ENCODE measurements at places on chromosomes 5 and 9.
A peak's percentile ranks its signal among the peaks of the same experiment; 100 is the strongest.

GRCh38 chr9:73807952-73808351 lies 656.3 kb downstream of the ANXA1 start:
- no peak for DNase-seq

DNA sequence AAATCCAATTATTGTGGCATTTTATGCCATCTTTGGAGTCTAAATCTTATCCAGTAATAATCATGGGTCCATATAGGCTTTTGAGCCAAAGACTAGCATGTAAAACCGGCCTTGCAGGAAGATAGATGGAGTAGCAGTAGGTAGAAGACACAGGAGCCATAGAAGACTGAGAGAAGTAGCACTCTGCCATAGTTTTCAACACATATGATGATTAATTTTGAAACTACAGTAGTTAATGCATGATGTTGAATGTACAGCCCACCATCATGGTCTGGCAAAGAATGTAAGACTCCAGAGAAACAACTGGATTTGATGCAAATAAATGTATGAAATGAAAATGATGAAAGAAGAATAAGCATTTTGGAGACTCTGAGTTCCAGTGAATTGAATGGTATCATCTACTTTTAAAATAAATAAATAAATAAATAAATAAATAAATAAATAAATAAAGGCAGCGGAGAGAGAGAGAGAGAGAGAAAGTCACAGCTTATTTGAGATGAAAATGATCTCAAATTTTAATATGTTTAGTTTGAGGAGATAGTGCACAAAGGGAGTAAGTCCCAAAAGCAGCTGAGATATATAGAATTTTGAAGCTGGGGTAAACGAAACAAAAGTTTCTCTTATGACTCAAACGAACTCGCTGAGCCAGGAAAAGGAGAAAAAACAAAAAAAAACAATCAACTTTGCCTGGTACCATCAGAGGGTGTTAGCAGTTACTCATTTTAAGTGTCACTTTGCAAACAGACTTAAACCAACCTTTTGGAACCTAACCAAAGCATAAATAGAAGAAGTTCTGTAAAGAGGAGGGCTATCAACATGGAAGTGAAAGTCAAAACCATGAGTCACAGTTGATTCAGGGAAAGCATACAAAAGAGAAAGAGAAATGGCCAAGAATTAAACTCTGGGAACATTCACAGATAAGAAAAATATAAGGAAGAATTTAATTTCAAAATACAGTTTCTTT lies 388.7 kb downstream of the CETN3 start:
- DNase-seq = no peak

GRCh38 chr5:91232523-91232922 lies 150.6 kb downstream of the ARRDC3 start:
- no peak for DNase-seq

DNA sequence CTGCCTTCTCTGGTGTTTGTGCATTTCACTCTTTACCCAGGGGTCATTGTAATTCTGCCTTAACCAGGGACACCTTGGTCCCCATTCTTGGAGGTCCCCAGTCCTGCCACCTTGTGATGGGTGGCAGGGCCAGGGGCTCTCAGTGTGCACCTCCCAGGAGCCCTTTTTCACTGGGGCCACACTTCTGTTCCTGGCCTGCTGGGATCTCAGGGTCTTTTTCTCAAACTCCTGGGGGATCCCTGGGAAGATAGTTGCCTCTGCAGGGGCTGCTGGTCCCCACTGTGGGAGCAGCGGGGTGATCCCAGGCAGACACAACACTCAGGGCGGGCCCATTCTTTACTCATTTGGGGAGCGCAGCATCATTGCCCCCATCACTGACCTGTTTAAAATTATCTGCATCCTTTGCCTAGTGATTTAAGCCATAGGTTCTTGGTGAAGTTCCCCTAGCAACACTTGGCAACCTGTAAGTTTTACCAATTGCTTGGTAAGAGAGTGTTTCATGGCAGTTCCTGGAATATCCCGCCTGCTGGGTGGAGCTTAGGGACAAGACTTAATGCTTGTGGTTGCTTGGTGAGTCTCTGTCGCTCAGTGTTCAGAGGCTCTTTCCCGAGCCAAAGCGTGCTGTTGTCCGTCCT lies 15.7 kb downstream of the PHF2 start:
- no peak for DNase-seq

GRCh38 chr5:28574606-28575005 lies 1536.2 kb upstream of the CDH9 start:
- DNase-seq = no peak

GRCh38 chr5:58759745-58760144 lies 176.9 kb downstream of the RAB3C start:
- DNase-seq = no peak

DNA sequence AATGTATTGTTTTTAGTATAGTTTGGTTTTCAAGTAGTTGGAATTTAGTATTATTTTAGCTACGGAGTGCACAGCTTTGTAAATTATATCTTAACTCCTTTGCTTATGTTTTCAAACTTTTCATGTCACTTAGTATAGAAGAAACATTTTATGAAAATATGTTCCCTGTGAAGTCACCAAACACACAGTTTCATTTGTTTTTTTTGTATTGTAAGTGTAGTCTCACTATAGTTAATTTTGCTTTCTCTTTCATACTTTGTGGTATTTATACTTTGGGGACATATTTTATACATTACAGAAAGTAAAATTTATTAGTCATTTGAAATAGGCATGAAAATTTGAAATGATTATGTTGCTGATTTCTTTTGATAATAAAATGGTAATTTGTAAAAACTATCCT lies 5.0 kb downstream of the CHSY3 start:
- DNase-seq = no peak

DNA sequence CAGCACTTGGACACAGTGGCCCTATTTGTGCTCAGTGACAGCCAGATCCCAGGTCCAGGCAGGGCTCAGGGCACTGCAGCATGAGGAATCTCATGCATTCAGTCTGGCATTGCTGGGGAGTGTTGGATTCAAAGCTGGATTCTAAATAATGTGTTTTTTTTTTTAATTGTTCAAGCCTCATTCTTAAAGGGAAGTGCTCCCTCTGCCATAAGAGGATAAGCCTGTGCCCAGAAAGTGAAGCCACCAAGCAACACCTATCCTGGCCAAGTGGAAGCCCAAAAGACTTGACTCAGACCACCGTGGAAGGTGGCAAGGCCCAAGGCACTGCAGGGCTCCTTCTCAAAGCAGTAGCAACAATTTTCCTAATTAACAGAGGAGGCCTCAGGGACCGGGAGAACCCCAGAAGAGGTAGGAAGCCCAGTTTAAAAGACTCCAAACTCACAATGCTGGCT lies 135.6 kb downstream of the ACTL7B start:
- DNase-seq = no peak

DNA sequence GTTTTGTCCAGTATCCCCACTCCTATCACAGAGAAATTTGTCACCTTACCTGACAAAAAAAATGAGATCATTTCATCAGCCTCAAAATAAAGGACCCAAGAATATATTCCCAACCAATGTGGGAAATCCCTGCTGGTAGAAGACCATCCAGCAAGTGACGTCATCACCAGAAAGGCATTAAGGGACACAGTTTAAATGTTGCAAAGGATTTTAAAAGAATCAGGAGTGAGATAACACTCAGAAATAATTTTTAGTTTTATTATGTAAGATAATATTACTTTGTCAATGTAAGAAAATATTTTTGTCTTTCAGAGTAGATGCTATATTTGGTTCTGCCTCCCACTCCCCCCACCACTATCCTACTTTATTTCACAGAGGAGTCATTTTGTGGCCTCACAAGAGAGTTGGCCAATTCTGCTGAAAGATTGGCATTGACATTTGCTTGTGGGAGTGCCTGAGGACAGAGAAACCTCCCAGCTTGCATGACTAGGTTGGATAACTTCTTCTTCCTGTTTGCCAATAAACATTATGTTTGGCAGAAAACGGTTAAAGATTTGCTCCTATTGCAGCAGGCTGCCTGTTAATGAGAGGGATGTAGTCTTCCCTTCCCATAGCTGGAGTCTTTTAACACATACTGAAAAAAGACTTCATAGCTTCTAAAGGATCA lies 288.6 kb upstream of the DAB2 start:
- DNase-seq = peak; percentile 50

GRCh38 chr9:123678038-123678877 lies 251.7 kb downstream of the DENND1A start:
- DNase-seq = peak; percentile 46

DNA sequence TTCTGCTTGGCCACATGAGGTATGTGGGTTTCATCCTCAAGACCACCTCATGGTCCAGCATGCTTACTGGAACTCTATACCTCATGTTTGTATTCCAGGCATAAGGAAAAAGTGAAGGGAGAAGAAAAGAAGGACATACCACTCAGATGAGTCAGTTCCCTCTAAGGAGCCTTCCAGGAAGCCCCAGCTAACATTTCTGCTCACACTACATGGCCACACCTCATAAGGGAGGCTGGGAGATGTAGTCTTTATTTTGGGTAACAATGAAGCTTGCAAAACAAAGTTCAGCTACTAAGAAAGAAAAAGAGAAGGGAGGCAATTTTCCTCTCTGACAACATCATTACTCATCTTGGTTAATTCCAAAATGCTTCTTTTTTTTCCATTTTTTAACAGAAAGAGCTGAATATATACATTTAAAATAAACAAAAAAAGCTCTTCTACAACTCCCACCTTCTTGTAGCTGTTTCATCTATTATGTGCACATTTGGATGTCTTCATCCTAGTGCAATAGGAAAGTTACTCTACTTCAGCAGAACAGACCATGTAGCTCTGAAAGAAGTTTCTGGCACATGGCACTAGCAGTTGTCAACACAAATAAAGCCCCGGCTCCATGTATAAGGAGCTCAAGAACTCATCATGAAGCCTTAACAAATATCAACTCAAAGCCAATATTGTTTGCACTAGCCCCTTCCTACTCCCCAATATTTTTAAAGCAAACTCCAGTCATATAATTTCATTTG lies 123.6 kb upstream of the CCDC112 start:
- DNase-seq = no peak

DNA sequence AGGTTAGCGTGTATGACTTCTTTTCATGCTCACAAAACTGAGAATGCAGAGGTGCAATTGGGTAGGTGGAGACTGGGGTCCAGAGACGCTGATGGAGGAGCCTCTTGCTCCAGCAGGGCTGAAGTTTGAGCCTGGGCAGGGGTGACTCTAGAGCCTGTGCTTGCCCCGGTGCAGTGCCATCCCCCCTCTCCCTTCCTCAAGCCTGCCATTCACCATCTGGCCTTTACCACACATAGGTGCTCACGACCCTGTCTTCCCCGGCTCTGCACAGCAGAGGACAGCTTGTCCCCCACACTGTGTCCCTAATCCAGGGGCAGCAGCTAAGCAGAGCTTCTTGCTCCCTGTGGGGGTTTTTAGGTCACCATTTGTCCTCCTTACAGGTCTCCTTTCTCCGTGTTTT lies 86.5 kb downstream of the DAP start:
- no peak for DNase-seq

DNA sequence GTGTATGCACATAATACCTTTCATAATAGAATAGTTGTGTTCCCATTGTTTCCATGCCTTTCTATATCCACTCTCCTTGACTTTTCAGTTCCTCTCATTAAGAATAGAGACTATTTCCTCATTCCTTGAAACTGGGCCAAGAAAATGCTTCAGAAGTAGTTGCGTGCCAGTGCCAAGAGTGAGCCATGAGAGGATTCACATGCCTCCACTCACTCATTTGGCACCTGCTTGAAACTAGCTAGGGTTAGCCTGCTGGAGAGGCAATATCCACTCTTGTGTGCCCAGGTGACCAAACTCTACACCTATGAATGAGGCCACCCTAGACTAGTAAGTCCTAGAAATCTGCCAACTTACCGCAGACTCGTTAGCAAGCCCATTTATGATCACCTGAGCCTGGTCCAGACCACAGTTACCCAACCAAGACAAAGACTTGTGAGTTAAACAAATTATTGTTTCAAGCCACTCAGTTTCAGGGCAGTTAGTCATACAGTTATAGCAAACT lies 276.3 kb downstream of the EPB41L4A start:
- no peak for DNase-seq

DNA sequence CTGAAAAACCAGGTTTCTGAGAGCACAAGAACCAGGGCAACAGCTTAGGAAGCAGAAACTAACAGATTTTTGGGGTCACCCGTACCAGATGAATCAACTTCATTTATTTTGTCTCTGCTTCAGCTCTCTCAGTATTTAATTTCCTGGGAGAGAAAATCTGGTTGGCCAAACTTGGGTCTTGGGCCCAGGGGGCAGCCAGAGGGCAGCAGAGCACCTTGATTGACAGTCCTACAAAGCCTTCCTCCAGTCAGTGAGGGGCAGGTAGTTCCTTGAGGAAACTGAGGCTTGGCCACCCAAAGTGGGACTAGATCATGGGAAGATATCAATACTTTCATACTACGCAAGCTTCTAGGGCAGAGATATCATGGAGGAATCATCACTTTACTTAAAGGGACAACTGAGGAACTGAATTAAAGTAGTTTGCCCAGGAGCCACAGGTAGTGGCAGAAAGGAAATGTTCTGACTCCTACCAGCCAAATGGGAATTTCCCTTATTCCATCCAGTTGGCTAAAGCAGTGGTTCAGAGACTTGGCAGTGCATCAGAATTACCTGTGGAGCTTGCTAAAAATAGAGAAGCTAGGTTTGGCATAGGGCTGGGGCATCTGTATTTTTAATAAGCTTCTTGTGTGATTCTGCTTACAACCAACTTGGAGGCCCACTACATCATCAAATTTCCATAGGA lies 21.5 kb upstream of the ARHGAP26 start:
- DNase-seq = peak; percentile 14

All from SJCRH30 (cell line).